ENCODE measurements at places on chromosomes 3 and 15.
A peak's percentile ranks its signal among the peaks of the same experiment; 100 is the strongest.

- DNase-seq, result no peak
Measured at GRCh38 chr3:359672-360071, 163.1 kb downstream of the CHL1 start.

- no peak for DNase-seq
Measured at GRCh38 chr3:35745802-35746484, 106.6 kb downstream of the ARPP21 start.

GRCh38 chr3:141268306-141268705 is 36.7 kb downstream of the PXYLP1 start:
- DNase-seq, result no peak

DNA sequence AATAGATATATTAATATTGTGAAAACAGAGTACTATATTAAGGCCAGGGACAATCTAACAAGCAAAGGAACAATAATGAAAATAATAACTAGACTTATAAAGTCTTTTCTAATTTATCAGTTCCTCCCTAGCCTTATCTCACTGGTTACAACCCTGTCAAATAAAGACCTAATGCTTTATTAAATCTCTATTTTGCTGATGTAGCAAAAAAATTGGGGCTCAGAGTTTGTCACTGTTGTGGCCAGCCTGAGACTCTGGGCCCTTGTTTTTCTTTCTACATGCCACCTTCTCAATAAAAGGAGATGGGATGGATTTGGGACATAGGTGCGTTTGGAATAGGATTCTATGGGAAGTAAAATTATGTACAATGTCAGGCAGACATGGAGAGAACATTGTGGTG is 937.0 kb downstream of the IGSF11 start:
- no peak for DNase-seq

- DNase-seq, result peak; percentile 5
Measured at GRCh38 chr3:30042274-30042859, 564.0 kb upstream of the TGFBR2 start.

DNA sequence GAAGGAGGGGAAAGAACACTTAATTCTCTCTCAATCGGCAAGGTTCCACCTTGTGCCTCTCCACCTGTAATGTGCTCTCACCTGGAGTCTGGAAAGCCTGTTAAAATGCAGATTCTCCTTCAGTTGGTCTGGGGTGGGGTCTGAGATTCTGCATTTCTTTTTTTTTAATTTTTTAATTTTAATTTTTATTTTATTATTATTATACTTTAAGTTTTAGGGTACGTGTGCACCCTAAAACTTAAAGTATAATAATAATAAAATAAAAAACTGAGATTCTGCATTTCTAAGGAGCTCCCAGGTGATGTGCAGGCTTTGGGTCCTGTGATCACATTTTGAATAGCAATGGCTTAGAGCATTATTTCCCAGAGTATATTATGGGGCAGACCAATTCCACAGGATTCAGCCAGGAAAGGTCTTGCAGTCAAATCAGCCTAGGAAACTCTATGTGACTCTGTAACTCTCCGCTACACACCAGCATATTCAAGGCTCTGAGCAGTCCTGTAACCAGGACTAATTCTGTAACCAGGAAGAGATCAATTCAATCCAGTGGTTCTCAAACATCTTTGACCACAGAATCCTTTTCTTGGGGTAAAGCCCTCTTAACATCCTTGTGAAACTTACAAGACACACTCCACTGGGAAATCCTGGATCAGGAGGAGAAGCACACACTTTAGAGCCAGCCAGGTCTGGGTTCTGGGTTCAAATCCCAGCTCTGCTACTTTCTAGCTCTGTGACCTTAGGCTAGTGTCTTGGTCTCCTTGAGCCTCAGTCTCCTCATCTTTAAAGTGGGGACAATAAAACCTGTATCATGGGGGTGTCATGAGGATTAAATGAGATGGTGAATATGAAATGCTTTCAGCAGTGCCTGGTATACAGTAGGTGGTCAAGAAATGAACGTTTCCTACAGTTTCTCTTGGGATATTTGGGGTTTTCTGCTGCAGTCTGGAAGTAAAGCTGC is 62.3 kb upstream of the SEC13 start:
- no peak for DNase-seq

DNA sequence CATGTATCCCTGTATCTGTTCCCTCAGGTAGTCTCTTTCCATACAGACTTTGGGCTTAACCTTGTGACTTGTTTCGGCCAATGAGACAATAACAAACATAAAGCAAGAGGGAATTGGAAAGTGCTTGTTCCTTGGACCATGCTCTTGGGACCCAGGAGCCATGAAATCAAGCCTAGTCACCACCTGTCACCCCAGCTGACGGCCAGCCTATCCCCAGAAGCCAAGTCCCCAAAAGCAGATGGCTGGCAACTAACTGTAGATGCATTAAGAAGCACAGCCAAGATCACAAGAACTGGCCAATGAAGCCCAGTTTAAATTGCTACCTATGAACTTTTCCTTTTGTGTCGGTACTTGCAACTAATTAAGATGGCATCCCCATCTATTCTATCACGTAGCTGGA is 822.0 kb downstream of the CADM2 start:
- DNase-seq, result no peak

- DNase-seq, result peak; percentile 51
Measured at GRCh38 chr3:65883613-65884012, 155.1 kb downstream of the MAGI1 start.

GRCh38 chr15:89649013-89649625 is 6.1 kb downstream of the KIF7 start:
- no peak for DNase-seq

GRCh38 chr3:86990734-86991481 is at the start of gene VGLL3:
Gene VGLL3 (minus strand): TSS chr3:86991149. CDS start chr3:86990743, 406 bp downstream.
- DNase-seq, result no peak

GRCh38 chr3:37479981-37480380 is 305.6 kb upstream of the LRRFIP2 start:
- DNase-seq, result no peak

DNA sequence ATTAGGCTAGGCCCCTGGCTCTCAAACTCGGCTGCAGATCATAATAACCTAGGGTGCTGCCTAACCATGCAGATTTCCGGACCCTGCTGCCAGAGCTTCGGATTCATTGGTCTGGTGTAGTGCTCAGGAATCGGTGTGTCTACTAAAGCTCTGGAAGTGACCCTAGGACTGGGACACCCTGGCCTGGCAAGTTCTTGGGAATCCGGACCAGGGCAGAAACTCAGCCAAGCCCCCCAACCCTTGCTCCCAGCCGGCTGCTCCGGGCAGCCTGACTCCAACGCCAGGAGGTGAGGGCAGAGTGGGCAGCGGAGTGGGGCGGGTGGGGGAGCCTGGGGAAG is 23.0 kb downstream of the IGDCC3 start:
- DNase-seq, result no peak

- no peak for DNase-seq
Measured at GRCh38 chr15:80861731-80862170, 82.6 kb downstream of the CEMIP start.

DNA sequence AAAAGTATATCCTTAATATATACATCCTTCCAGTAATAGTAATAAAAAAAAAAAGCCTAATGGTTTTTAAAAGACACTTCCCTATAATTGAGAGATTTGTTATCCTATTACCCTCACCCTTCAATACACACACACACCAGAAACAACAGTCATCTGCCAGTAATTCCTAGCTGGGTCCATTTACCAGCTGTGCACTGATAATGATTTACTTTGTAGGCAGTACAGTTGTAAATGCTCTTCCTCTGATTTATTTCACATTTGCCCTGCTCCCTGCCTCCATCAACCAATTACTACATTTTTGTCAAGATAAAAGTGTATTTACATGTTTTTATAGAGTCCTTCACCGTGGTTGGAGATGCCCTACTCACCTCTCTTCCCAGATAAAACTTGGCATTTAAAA is 12.4 kb downstream of the TPM1 start:
- no peak for DNase-seq

DNA sequence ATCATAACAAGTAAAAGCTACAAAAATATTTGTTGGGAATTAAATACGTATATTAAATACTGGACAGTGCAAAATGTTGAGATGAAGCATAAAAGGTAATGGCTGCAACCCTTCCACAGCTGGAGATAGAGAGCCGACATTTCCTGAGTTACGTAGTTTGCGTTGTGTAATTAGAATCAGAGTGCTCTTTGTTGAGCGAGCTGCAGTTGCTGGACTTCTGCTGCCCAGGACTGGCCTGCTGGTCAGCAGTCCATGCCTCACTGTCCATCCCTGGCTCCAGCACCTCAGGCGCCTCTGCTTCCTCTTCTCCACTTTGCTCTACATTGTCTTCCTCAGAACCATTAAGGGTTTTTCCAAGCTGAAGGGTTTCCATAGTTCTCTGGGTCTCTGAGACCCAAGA is 28.4 kb upstream of the SHC4 start:
- no peak for DNase-seq

- peak; percentile 65 for DNase-seq
Measured at GRCh38 chr3:130779031-130779430, 32.4 kb upstream of the PIK3R4 start.

All from NCI-H2081 treated with DMSO at 0.1 percent for 48 hours (cell line).